Stimulated activated CD8-positive, alpha-beta memory T cell treated with anti-CD3 and anti-CD28 coated beads, Interleukin-4, amount 100 ng/mL, for 48 hours (primary cell): ENCODE measurements at places on chromosomes 5 and 9.
A peak's percentile ranks its signal among the peaks of the same experiment; 100 is the strongest.

- DNase-seq: no peak
Measured at GRCh38 chr9:16679327-16679821, 191.1 kb downstream of the BNC2 start.

DNA sequence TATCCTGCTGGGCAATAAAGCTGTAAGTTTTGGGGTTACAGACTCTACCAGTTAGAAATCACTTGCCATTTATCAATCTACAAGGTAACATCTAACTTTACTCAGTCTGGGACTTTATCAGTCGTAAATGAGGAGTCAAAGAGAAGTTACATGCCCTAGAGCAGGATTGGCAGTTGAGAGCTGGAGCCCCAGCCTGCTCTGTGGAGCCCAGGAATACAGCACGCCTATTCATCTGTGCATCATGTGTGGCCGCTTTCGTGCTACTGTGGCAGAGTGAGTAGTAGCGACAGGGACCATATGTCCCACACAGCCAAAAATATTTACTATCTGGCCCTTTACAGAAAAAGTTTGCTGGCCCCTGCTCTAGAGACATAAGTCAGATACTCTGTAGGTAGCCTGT, 152.5 kb upstream of the NTRK2 start:
- no peak for DNase-seq

GRCh38 chr5:82364497-82364896, 86.3 kb upstream of the RPS23 start:
- DNase-seq: no peak

DNA sequence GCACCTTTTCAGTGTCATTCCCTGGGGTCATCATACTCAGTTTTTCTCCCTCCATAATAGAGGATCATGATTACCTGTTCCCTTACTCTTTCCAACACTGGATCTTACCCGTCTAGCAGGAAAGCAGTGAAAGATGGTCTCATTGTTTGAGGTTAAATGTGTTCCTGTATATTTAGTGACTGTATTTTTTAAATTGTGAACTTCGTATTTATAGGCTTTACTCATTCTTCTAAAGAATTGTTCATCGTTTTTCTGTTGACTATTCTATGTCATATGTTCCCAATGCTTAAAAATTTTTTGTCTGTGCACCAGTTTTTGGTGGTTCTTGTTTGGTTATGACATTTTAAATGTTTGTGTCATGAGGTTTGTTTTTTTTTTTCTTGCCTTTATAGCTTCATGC, 204.8 kb upstream of the OTULINL start:
- no peak for DNase-seq

DNA sequence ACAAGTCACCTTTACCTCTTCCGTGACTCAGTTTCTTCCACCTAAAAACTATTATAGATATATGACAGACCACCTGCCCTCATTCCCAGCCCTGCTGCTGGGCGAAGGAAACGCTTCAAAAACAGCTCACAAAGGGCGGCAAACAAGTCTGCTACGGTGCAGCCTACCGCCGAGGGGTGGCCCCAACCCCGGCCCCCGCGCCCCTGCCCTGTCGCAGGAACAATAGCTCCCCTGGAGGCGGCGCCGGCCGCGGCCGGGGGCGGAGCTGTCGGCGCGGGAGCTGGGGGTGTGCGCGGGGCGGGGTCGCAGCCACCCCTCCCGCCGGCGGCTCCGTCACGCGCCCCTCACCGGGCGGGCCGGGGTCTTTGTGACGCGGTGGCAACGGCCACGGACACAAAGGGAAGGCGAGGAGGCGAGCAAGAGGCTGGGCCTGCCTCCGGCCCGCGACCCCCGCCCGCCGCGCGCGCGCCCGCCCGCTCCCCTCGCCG, at the start of gene TMEFF1:
Gene TMEFF1 (plus strand): TSS at position 362 of the 488 bp plus-strand sequence. CDS start 396 bp downstream, outside the sequence.
- peak; percentile 65 for DNase-seq

GRCh38 chr5:108917596-108917995, 169.9 kb downstream of the FER start:
- no peak for DNase-seq

DNA sequence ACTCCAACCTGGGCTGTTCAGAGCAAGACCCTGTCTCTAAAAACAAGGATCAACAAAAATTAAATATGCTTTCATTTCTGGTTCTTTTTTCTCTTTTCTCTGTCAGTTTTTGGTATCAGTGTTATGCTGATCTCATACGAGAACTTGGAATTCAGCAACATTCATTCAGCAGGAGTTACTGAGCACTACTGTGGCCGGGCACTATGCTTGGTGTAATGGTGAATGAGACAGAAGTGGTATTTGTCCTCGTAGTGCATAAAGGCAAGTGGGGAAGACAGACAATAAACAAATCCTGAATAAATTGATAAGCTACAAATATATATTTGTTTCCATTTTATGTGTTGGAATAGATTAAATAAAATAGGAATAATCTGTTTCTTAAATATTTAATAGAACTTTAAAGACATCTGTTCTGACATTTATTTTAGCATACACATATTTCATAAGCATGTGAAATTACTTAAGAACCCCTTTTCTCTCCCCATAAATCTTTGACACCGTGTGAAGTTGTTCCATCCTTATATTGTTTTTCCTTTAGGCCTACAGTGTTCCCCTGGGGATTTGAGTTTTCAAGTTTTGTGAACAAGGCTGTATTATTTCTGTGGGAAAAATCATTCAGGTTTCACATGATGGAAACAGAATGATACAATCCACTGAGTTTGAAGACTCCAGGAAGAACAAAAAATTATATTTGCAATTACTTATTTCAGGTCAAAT, 24.6 kb downstream of the UBAP1 start:
- no peak for DNase-seq

DNA sequence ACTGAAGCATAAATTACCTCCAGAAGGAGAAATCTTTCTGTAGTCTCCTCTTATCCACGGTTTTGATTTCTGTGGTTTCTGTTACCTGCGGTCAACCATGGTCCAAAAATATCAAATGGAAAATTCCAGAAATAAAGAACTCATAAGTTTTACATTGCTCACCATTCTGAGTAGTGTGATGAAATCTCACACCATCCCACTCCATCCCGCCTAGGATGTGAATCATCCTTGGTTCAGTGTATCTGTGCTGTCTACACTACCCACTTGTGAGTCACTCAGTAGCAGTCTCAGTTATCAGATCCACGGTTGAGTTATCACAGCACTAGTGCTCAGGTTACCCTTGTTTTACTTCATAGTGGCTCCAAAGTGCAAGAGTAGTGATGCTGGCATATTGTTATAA, 371.2 kb downstream of the NFIB start:
- peak; percentile 25 for DNase-seq
